ENCODE measurements at places on chromosomes 2 and 18.

GRCh38 chr18:11163665-11164064 lies 14.3 kb upstream of the PIEZO2 start:
- no peaks in the 10 kb centered on the region for H3K36me3 ChIP-seq
- H3K27me3 ChIP-seq: no peaks in the 10 kb centered on the region

DNA sequence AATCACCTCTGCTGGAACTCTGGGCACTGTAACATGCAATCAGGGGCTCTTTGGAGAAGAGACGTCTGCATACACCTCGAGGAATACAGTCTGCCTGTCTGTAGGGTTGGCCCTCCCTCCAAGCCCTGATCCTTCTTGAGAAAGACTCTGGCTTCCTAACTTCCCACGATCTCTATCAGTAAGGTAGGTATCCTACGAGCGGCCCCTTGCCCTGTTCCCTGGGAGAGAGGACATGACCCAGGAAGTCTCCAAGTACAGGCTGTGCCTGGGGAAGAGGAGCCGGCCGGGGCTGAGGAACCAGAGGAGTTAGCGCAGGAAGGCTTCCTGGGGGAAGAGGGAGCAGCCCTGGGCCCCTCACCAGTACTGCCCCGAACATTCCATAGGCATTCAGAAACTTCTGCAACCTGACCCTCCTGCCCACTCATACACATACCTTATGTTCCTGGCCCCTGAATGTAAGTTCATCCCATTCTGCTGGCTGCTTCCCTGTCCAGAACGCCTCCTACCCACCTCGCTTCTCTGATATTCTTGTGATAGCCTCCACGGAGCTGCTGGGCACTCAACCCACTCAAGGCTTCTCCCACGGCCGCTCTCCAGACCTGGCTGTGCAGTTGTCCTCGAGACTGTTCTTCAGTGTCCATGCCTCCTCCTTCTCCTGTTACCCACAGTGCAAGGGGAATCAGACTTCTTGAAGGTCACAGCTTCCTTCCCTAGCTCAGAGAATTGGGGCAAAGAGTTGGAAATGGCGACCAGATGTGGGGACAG lies 116.1 kb downstream of the CYP26B1 start:
- H3K4me3 ChIP-seq: no peak overlapping the region
- no peaks in the 10 kb centered on the region for H3K27me3 ChIP-seq
- no peaks in the 10 kb centered on the region for H3K36me3 ChIP-seq
- no peak for DNase-seq

- no peak for DNase-seq
- no peaks in the 10 kb centered on the region for H3K27me3 ChIP-seq
- peaks cover 23% of the 10 kb centered on the region for H3K4me1 ChIP-seq
- H3K36me3 ChIP-seq: no peaks in the 10 kb centered on the region
- H3K4me3 ChIP-seq: no peak overlapping the region
Measured at GRCh38 chr2:39215545-39215944, 28.2 kb downstream of the CDKL4 start.

- DNase-seq: peak; percentile 22
- H3K36me3 ChIP-seq: no peaks in the 10 kb centered on the region
- H3K27me3 ChIP-seq: peaks cover 12% of the 10 kb centered on the region
Measured at GRCh38 chr2:217652761-217653639, 349.8 kb downstream of the TNS1 start.

DNA sequence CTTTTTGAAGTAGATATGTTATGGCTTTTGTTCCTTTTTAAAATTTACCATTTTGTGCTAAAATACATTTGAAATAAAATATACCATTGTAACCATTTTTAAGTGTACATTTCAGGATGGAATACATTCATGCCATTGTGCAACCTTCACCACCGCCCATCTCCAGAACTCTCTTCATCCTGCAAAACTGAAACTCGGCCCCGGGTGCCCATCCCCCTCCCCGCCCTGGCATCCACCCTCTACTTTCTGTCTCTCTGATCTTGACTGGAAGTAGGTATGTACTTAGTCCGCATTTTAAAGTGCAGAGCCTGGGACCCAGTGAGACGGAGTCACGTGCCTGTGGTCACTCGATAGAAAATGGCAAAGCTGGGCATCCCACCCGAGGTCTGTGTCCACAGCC lies 45.6 kb downstream of the DIPK1C start:
- H3K36me3 ChIP-seq: no peaks in the 10 kb centered on the region
- no peaks in the 10 kb centered on the region for H3K4me1 ChIP-seq
- H3K27me3 ChIP-seq: no peaks in the 10 kb centered on the region
- H3K27ac ChIP-seq: no peak overlapping the region
